ENCODE measurements at places on chromosomes 7 and 10.

- DNase-seq = no peak
Observed at GRCh38 chr7:149884016-149884415, 10.2 kb downstream of the ATP6V0E2 start.

- no peak for DNase-seq
Observed at GRCh38 chr7:74202841-74203556, 6.8 kb upstream of the LAT2 start.

DNA sequence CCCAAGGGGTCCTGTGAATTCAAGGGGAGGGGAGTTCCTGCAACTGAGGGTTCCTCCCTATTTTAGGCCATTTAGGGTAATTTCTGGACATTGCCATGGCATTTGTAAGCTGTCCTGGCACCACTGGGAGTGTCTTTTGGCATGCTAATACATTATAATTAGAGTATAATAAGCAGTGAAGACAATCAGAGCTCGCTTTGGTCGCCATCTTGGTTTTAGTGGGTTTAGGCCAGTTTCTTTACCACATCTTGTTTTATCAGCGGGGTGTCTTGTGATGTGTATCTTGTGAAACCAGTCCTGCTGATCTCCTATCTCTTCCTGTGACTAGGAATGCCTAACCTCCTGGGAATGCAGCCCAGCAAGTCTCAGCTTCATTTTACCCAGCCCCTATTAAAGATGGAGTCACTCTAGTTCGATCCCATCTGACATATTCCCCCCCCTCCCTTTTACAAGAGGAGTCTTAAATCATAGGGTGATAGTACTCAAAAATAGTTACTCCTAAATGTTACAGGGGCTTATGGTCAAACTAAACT lies 43.2 kb downstream of the SVOPL start:
- no peak for DNase-seq

- DNase-seq = no peak
Observed at GRCh38 chr10:104043854-104044253, 41.8 kb downstream of the COL17A1 start.

DNA sequence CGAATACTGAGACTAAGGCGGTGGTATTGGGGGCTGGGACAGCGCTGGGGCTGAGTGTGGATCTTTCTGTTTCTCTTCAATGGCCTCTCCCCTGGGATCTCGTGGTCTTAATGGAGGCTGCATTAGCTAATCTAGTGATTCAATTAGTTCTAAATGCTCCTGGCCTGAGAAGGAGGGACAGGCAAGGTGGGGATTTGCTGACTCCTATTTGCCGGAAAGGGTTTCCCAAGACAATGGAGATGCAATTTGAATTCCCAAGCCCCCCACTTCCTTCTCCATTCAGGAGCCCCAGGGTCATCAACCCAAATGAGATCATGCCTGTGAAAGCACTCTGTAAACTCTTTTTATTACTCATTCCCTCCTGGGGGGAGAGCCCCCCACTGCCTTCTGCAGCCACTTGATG lies 111.7 kb upstream of the PLXNA4 start:
- no peak for DNase-seq

DNA sequence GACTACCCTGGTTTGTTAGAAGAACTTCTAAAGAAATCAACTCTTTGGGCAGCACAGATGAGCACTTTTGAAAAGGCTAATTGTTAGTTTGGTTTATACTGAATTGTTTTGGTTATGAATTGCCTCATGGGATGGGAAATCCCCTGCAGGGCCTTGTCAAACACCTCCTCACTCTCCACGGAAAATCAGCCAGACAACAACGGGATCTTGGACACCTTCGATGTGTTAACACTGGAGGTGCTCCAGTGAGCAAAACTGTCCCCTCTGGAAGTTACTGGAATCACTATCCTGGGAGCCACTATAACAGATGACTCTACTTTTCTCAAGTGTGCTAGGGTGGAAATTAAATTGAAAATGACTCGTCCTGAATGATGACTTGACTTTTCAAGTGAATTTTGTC lies 38.7 kb downstream of the CDK6 start:
- peak; percentile 65 for DNase-seq

DNA sequence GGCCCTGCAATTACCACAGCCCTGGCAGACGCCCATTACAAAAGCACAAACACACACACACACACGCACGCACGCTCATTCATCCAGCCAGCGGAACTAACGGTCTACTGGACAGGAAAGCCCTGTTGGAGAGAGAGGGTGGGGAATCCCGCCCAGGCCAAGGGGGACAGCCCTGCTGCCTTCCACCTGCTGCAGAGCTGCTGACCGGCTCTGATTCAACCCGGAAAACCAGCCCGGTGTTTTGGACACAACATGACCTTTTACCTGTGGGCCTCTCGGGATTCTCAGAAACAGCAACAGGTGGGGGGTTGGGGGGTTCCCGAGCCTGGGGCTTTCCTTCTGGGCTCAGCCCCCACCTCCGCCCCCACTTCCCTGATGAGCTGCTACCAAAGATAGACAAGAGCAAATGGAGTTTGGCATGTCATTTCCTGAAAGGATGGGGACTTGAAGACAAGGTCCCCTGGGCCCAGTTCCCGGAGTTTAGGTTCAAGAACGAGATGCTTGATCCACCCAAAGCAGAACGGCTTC lies 18.5 kb upstream of the SERPINE1 start:
- no peak for DNase-seq
